Motor neuron (in vitro differentiated cells): ENCODE measurements at places on chromosomes 3 and 15.

DNA sequence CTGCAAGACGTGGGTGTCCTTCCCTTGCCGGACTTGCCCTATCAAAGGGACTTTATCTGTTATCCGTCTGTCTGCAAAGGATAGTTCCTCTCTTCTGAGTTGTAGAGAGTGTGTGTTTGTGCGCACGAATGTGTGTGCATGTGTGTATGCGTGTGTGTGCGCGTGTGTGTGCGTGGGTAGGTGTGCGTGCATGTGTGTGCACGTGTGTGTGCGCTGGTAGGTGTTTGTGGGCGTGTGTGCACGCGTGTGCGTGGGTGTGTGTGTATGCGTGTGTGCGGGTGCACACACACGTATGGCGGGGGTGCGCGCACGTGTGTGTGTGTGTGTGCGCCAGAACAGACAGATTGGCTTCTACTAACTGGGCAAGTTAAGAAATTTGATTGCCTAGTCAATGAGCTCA lies 4.1 kb upstream of the BMF start:
- ATAC-seq, result no peak

- no peak for ATAC-seq
These were observed 26.7 kb upstream of the GRIP2 start for GRCh38 chr3:14566812-14567211.

DNA sequence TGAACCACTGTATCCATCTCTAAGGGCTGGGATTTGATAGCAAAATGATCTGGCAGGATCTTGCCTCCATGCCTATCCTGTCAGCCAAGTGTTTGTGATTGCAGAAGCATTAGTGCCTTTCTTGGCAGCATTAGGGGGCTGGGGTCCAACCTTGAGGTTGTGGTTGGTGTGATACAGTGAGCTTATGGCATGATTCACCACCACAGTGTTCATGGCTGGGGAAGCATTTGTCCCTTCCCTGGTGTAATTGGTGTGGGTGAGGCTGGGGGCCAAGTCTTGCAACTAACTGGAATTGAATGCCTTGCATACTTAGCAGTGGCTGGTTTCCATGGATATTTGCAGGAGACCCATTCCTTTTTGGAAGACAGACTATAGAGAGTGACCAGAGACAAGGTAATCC lies 271.0 kb upstream of the TBL1XR1 start:
- no peak for ATAC-seq

GRCh38 chr3:73653351-73653750 lies 28.6 kb upstream of the PDZRN3 start:
- no peak for ATAC-seq
